DMS53 (cell line): ENCODE measurements at places on chromosomes 2 and 18.

GRCh38 chr2:222651718-222652418 is 4.0 kb downstream of the FARSB start:
- no peak for DNase-seq

DNA sequence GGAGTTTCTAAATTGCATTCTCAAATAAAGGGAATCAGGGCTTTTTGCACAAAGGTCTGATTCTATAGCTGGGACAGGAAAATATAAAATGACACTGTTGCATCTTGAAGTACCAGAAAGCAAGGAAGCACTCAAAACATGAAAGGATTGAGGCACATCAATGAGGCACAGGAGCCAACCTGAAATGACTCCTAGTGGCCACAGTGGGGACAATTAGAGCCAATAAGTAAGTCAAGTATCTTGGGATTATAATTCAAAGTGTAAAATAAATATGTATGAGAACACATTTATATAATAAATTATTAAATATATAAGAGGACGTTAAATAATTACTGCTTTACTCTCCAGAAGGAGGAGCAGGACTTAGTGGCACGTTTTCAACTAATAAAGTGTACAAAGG is 1259.5 kb upstream of the CDH2 start:
- no peak for DNase-seq

DNA sequence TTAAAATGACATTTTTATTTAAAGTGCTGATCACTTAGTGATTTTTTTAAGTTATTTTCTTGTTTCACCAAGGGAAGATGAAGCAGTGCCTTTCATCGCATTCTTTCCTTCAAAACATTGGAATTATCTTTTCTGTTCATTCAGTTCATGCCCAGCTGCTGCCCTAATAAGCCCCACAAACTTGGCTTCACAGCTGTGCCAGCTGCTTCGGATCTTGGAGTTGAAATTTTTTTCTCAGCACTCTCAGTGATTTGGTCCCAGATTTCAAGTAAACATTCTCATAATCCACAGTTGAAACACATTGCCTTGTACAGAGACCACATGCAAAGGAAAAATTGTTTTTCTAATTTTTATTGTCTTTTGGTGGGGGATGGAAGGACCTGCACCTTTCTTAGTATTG is 353.3 kb upstream of the LRP1B start:
- no peak for DNase-seq

- DNase-seq: peak; percentile 54
Measured at GRCh38 chr2:46540496-46541331, 61.3 kb downstream of the TMEM247 start.

DNA sequence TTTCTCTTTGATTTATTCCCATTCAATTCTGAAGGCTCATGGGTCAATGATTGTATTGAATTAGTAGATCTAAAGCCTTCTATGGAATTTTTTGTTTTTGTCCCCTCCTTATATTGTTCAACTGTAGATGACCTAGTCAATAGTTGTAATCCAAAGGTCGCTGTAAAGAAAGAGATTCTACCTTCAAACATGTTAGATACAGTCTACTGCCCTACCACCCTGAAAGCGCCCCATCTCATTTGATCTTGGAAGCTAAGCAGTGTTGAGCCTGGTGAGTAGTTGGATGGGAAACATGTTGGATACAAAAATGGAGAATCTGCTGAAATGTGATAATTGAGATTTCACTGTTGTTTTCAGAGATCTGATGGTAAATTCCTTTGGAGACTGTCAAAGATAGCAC is 63.0 kb downstream of the PPP1R1C start:
- DNase-seq: no peak

DNA sequence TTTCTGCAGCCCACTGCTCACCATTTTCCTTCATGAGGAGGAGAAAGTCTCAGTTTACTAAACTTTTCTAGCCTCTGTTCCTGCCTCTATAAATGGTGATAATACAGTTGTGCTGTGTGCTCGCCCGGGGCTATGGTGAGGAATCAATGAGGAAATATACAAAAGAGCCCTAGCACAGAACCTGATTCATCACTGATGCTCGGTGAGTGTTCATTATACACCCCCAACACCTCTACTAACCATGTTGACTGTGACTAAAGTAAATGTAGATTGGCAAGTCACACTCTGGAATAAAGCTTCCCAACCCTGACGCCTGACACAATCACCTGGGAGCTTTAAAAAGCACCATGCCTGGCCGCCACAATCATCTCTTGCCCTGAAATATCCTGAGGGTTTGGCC is 118.8 kb upstream of the CYP1B1 start:
- no peak for DNase-seq

DNA sequence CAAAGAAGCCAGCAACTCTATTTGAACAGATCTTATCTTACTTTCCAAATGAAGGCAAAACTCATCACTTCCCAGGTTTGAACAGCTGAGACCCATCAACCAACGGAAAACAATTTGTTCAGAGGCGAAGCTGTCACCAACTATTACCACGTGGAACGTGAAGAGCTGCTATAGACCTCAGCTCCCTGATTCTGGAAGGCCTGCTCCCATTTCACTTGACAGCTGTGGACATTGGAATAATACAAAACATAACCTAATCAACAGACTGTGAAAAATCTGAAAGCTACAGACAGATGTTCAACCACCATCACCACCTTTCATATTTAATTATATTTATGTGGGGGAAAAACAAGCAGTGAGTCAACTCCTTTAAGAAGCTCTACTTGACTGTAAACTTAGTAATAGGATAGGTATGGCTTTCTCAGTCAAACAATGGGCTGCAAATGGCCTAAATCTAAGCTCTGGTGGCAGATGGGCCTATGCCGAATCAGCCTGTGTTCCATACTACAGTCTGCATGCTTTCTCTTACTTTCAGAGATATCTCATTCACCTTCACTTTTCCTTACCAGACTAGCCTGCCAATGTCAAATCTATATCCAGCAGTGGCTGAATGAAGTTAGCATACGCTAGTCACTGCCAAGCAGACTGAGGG is 896.4 kb downstream of the TDRD15 start:
- DNase-seq: peak; percentile 48

GRCh38 chr18:54740136-54740846 is 88.0 kb upstream of the RAB27B start:
- peak; percentile 68 for DNase-seq

DNA sequence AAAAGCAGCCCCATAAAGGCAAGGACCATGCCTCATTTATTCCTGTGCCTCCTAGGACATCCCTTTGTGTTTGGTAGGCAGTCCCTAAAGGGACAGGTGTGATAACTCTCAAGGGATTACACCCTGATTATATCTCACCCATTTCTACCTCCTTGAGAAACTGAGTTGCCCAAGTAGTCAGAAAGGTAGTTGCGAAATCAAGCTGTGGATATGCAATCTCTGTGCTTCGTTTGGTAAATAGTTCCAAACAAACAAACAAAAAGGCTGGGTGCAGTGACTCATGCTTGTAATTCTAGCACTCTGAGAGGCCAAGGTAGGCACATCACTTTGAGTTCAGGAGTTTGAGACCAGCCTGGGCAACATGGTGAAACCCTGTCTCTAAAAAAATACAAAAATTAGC is 100.2 kb upstream of the ARL5A start:
- DNase-seq: peak; percentile 19

DNA sequence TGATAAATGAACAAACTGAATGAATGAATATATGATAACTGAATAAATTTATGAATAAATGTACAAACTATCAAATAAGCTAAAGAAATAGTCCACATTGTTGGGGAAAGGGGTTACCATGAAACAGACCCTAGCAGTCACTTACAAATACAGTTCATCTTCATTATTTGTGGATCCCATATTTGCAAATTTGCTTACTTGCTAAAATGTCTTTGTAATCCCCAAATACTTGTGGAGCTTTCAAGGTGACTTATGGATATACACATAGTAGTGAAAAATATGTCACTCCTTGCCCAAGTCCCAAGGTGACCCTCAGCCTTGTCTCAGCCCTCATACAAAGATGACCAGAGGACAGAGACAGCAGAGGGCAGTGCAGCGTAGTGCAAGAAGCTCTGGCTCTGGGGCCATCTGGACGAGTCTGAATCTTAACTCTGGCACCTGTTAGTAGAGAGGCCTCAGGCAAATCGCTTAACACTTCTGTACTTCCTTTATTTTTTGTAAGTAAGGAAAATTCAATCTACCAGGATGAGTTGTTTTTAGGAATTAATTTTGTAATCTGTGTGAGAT is 3.1 kb downstream of the PAIP2B start:
- DNase-seq: peak; percentile 92

DNA sequence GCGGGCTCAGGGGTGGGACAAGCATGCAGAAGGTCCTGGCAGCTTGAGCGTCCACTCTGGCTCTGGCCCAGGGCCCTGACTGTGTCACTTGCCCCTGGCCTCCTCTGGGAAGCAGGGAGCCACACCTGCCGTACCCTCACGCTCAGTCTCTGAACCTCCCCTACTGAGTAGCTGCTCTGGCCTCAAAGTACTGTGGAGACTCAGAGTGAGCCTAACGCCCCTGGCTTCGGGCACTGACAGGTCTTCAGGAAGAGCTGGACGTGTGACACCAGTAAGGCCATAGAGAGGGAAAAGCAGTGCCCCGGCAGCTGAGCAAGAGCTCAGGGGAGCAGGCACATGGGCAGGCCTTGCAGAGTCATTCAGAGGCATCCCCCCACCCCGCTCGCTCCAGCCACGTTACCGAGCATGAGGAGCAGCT is 73.3 kb downstream of the SFXN5 start:
- DNase-seq: no peak

DNA sequence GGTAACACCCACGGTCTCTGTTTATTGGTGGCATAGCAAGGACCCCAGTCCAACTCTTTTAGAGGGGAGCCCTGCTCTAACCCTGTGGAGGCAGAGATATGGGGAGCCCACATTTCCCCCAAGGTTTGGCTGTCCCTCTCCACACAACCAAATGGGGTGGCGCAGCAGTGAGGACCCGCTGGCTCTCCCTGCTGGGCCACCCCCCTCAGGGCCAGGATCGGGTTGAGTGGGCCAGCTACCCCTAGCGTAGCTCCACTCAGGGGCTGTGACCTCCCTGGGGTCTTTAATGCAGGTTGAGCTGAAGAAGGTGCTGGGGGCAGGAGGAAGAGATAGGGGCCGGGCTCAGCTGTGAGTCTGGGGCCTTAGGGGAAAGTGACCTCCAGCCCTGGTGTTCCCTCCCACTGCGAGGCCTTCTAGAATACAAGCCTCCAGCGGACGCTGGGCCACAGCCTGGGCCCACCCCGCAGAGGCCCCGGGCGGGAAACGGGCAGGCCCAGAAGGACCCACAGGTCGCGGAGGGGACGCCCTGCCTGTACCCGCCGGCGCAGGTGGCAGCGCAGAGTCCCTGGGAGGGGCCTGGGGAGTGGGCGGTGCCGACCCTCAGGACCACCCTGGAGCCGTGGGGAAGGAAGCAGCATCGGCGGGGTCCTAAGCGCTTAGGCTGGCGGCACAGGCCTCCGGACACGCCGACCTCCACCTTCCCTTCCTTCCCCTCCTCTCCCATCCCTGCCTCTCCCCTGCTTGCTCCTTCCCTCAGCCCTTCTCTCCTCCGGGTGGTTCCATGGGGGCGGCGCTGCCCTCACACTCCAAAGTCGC is 9.6 kb downstream of the CROCC2 start:
- no peak for DNase-seq

GRCh38 chr18:58716060-58716756 is 44.9 kb downstream of the MALT1 start:
- no peak for DNase-seq

GRCh38 chr2:2332381-2332780 is 1.3 kb upstream of the MYT1L start:
- no peak for DNase-seq

DNA sequence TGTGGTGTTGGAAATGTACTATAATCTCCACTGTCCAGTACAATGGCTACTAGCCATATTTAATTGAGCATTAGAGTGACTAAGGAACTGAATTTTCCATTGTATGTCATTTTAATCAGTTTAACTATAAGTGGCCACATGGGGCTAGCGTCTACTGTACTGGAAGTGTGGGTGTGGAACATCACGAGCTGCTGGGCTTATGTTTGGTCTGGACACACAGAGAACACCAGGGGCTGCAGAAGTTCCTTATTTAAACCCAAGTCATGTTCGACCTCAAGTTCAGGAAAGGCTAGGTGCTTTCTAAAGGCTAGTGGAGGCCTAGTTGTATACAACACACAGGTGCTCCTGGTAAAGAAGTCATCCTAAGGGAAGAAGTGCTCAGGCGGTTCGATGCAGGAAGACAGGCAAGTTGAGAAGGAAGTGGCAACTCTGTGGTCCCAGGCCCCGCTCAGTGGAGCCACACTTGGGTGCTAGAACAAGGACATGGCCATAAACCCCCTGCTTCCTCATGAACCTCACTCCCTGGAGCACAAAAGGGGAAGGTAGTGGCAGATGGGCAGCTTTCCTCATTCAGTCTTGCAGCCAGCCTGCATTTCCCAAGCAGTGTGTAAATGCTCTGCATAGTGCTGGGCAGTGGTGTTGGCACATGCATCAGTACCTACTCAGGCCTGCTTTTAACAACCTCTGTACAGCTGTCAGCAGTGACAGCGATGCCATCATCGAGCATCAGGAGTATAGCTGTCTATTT is 13.3 kb downstream of the LGALSL start:
- DNase-seq: no peak

GRCh38 chr2:109083771-109084170 is 45.2 kb upstream of the SH3RF3 start:
- no peak for DNase-seq

- DNase-seq: no peak
Measured at GRCh38 chr2:241851325-241852115, 7.2 kb downstream of the PDCD1 start.

DNA sequence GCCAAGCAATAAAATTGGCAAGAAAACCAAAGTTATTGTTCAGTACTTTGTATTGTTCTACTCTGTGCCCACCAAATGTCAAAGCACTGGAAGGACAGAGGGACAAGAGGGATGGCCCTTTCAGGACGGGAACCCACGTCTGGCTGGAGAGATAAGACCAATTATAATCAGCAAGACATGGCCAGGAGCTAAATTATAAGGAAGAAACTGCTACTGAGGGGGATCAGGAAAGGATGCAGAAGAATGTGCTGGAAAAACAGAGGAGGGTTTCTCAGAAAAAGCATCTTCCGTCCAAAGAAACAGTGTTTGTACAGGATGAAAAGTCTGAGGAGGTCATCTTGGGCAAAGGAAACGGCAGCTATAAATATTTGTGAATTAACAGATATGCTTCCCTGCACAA is 46.4 kb upstream of the NARS1 start:
- DNase-seq: no peak

GRCh38 chr2:189210250-189211087 is 30.9 kb upstream of the COL5A2 start:
- DNase-seq: peak; percentile 19

DNA sequence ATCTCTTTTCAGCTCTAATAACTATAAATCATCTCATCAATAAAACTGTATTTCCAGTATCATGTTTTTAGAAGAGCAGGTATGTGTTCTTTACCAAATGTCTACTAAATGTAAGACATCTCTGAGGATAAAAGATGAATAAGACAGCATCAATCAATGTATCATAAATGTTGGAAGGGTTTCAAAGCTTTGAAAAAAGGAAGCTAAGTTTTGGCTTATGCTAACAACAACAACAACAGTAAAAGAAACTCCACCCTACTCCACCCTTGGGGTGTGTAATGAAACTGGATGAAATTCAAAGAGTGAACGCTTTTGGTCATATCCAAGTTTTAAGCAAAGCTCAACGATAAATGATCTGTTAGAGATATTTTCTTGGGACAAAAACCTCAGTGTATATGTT is 17.1 kb downstream of the PRKD3 start:
- DNase-seq: no peak

- DNase-seq: no peak
Measured at GRCh38 chr2:26710145-26710544, 17.6 kb downstream of the KCNK3 start.
